Calu3 (cell line): ENCODE measurements at places on chromosomes 3 and 15.

DNA sequence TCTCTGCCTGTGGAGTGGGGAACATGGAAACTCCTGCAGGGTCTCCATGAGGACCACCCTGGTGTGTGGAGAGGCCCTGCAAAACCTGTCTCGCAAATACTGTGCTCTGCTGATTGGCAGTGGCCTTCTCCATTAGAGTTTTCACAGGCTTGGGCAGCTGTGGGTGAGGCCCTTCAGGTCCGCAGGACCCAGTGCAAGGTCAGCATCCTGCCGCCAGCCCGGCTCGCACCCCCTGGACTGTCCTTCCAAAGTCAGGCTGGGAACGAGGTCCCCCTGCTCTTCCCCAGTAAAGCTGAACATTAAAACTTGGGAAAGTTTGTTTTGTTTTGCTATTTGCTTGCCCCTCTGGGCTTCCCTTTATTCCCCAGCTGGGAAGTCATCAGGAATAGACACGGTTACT, 85.0 kb upstream of the PLXNA1 start:
- no peak for DNase-seq

- no peak for DNase-seq
Observed at GRCh38 chr3:68957895-68958294, 25.5 kb upstream of the TAFA4 start.

DNA sequence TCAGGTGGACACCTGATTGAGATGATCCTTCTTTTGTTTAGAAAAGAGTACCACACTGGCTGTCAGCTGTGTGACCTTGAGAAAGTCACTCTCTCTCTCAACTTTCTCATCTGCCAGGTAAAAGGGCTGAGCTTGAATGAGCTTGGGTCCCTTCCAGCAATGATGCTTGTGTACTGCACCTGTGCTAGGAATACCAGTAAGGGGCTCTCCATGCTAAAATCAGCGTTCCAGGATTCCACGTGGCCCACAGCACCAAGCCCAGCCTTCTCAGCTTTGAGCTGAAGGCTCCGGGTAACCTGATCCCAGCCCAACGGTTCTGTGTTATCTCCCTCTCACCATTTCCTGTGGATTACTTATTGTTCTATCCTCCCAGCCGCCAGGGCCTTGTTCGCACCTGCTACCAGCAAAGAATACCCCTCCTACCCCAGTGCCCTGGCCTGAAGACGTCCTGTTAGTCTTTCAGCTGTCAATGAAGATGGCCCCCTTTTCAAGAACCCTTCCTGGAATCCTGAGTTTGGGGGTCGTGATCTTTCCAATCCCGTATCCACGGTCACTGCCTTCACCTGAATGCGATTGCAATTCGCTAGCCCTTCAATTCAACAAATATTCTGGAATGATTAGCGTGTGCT, 54.2 kb upstream of the CGNL1 start:
- no peak for DNase-seq

DNA sequence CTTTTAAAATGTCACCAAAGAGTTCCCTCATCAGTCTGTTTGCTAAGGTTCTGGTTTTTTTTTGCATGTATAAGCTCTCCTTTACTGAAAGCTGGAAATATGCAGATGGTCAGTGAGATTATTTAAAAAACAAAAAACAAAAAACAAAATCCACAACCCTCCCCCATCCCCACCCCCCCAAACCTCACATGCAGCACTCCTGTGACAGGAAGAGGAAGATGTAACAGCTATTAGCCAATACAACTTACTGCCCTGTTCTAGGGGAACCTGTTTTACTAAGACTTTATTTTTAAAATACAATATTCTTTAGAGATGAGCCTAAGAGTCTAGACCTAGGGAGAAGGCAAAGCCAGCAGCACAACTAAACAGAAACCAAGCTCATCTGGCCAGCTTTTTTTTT, 39.5 kb downstream of the ANP32A start:
- no peak for DNase-seq

DNA sequence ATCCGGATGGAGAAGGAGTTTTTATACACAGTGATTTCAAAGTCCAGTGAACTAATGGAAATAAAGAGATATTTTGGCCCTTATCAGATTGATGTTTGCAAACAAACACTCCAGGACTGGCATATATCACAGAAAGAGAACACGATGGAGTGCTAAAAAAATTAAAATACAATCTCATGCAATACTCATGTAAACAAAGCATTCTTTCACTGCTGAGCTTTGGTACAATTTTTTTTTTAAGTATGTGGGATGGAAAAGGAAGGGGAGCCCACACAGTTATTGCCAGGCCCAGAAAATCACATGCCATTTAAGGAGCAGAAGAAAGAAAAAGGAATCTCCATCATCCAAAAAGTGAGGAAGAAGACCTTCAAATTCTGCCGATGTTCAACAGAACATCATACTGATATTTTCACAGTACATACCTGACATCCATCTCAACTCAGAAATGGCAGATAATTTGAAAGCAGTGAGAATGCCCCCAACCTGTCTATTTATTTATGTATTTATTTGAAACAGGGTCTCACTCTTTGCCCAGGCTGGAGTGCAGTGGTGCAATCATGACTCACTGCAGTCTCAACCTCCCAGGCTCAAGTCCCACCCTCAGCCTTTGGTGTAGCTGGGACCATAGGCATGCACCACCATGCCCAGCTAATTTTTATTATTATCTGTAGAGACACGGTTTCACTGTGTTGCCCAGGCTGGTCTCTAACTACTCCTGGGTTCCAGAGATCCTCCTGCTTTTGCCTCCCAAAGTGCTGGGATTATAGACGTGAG, 107.5 kb upstream of the SLC2A2 start:
- no peak for DNase-seq

GRCh38 chr3:52248816-52249547, 3.4 kb downstream of the PPM1M start:
- DNase-seq: no peak

GRCh38 chr3:12755754-12756153, 3.3 kb downstream of the TMEM40 start:
- no peak for DNase-seq

GRCh38 chr3:39524107-39524506, 56.6 kb downstream of the MOBP start:
- DNase-seq: no peak

DNA sequence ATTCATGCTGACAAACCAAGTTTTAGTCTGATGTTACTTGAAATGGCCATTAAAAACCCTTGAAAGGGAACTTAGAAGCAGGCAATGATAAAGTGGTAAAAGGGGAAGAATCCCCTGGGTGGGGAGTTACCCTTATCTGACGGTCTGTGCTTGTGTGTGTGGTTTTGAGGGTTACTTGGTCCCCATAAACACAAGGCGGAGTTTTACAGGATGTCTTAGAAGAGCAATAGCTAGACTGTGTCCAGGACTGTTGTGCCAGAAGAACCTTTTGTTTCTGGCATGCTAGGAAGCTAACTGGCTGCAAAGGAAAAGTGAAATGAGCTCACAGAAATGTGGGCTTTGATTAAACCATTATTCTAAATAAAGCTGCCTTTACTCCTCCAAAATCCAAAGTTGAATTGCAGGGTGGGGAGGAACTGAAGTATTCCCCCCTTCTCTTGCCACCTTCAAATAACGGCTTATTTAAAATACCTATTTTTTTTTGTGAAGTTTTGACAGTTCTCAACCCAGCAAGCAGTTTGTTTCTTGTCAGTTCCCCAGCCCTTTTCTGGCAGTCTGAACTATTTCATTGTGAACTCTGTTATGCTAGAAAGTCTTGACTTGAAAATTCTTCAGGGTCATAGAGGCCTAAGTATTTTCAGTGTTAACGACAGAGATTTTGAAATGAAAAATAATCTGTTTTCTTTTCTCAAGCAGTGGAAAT, 443.5 kb downstream of the OTOL1 start:
- no peak for DNase-seq

DNA sequence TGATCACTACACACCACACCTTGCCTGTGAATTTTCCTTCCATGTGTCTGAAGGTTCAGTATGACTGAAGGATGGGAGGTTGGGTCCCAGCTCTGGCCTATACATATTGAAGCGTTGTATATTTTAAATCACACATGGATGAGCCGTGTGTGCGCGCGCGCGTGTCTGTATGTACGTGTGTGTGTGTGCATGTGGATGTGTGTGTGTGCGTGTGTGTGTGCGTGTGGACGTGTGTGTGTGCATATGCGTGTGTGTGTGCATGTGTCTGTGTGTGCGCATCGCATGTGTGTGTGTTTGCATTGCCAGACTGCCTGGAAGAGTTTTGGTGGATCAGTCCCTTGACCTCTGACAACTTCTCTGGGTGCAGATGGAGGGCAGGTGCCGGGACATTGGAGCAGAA, 45.7 kb downstream of the RPLP1 start:
- no peak for DNase-seq

GRCh38 chr3:186225603-186226002, 116.7 kb upstream of the ETV5 start:
- DNase-seq: no peak

GRCh38 chr3:29398787-29399186, 117.9 kb downstream of the RBMS3 start:
- no peak for DNase-seq

- peak; percentile 60 for DNase-seq
Observed at GRCh38 chr3:79086514-79086913, 681.3 kb downstream of the ROBO1 start.

- no peak for DNase-seq
Observed at GRCh38 chr3:106206146-106206545, 337.3 kb upstream of the CBLB start.

GRCh38 chr3:27010834-27011233, 358.3 kb downstream of the NEK10 start:
- no peak for DNase-seq

- DNase-seq: no peak
Observed at GRCh38 chr15:76274226-76274625, 37.0 kb downstream of the ETFA start.

DNA sequence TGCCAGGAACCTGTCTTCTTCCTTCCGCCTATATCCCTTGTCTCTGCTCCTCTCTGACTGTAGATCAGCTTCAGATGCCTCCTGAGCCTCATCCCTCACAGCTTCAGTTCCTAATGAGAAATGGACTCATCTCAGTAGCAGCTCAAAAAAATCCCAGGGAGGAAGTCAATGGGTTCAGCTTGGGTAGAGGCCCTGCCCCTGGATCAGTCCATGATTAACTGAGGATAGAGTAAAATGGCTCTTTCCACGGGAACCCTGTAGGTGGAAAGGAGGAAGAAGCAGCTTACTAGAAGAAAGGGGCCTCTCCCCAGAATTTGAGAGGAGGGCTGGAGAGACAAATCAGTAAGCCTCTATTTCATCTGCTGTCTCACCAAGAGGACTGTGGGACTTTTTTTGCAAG, 26.9 kb upstream of the HCN4 start:
- DNase-seq: no peak

DNA sequence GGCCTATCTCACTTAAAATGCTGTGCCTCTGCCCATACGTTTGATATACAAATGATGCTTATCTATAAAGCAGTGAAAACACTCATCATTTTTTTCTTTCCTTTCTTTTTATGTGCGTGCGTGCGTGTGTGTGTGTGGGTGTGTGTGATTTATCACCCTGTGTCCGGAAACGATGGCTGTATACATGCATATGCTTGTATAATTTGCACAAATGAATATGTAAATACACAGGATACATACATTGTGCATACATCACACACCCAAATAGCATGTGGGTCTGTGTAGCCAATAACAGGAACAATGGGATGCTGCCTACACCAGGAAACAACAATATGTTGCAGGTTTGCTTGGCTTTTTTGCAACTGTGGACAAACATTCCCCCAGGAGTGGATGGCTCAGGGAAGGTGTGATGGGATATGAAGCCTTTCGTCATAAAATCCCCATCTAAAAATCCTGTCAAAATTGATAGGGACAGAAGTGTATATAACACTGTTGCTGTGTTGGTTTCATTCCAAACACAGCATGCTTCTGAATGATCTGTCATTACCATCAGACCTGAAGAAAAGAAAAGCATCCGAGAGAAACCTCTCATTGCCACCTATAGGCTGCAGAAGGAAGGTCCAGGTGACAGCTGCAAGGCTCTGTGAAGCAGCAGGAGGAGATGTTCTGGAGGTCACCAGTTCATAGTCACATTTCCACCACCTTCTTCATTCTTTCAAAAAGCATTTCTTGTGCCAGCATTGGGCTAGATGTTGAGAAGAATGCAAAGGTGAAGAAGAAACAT, 503.9 kb upstream of the NR2F2 start:
- peak; percentile 14 for DNase-seq

DNA sequence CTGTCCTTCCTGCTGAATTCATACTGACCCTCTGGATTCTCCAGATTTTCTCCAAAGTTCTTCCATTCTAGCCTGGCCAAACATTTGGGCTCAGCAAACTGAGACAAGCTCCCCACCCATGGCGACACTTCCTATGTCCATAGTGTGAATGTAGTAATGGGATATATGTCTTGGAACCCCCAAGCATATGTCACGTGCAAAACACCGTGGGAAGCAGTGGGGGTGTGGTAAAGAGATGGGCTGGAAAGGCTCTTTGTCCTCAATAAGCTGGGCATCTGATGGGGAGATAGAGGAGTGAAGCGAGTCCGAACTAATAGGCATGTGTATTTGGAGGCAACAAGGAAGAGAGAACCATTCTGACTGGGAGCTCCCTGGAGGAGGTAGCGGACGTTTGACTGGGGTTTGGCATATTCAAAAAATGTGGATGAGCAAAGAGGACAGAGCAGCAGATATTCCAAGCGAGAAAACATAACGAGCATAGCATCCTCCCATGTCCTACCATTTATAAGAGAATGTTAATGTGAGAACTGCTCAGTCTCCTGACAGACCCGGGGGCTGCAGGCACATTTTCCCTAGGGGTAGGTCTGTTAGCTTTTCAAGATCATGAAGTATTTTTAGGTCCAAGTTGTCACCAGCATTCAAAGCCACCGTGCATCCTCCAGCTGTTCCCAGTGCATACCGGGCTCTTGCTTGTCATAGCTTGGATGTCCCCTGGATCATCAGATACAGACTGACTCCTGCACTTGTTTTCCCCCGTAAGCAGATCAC, 25.6 kb downstream of the TPM1 start:
- DNase-seq: no peak

DNA sequence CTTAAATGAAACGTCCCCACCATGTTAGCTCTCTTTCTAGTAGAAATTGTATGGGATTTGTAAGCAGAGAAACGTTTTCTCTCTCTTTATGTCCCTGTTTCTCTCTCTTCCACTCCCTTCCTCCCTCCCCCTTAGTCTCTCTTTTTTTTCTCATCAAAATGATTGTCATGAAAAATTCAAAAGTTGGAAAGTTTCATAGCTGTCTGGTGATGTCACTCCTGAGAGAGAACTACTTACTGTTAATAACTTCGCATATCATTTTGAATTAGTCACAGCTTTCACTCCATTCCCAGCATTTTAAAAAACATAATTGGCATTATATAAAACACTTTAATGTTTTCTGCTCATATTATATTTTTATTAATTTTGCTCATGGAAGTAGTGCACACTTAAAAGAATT, 331.1 kb downstream of the C3orf38 start:
- no peak for DNase-seq

GRCh38 chr15:60761505-60761845, 282.5 kb upstream of the ICE2 start:
- DNase-seq: no peak

GRCh38 chr3:151431940-151432339, 28.9 kb downstream of the IGSF10 start:
- DNase-seq: peak; percentile 58

GRCh38 chr3:9056581-9056980, 93.3 kb upstream of the RAD18 start:
- DNase-seq: no peak

GRCh38 chr3:14228681-14229470, 50.3 kb downstream of the LSM3 start:
- no peak for DNase-seq
